ENCODE measurements at places on chromosomes 5 and 9.

DNA sequence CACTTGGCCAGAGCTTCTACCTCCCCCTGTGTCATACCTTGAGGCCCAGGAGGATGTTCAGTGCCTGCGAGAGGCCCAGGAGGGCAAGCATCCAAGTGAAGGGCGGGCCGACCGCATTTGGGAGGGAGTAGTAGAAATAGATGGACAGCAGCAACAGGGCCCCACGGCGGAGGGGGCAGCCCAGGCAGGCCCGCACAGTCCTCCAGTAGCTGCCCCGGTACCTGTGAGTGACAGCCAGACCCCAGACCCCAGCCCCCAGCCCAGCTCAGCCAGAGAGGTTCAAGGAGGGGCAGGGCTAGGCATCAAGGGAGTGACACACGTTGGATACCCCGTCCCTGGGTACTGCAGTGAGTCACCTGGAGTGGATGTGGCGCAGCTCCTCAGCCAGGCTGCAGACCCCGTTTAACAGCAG is 1.4 kb downstream of the STING1 start:
- DNase-seq = no peak

GRCh38 chr5:152358861-152359568 is 46.1 kb downstream of the NMUR2 start:
- no peak for DNase-seq

- peak; percentile 45 for DNase-seq
Observed at GRCh38 chr9:12785260-12785770, 10.5 kb downstream of the LURAP1L start.

GRCh38 chr9:93843396-93843795 is 111.8 kb downstream of the BARX1 start:
- no peak for DNase-seq

DNA sequence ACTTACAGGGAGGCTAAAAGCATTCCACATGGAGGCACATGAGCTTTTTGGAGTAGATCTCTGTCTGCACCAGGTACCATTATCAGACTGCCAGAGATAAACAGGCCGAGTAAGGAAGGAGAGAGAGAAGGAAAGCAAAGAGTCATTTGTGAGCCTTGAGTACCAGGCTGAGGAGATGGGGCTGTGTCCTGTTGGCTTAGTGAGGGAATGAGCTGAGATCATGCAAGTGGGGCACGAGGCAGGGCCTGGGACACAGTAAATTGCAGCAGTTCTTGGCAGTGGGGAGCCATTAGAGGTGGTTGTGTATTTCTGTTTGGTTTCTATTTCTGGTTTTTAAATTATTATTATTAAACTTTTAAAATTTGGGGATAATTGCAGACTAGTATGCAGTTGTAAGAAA is 53.3 kb downstream of the TSTD2 start:
- DNase-seq = no peak

DNA sequence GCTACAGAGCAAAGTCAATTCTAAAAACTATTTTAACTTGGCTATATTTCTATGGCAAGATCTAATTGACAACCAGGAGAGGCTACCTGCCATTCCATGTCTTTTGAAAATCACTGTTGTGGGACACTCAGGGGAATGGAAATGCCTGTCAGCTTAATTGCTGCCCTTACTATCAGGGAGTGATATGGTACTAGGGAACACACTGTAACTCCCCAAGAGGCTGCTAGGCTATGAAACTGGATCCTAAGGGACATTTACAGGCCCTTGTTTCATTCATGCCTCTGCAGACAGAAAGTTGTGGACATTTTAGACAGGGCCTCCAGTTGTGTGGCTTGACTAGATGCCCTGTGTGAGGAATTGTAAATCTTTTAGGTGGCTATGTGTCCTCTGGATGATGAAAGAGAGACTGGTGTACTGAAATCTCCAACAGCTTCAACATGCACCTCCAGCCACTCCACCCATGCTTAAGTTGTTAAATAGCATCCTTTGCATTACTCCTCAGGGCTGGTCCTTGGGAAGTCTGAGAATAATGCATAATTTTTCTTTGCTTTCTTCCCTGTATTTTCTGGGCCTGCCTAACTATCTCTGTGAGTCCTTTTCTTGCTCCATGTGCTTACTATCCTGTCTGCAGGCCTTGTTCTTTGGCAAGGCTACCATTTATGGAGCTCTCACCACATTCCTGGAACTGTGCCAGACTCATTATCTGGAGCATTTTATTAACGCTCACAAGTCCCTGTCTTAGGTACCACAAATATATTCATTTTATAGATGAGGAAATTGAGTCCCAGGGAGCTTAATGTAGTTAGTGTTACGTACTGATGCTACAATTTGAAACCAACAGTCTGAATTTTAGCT is 3.2 kb downstream of the MROH2B start:
- no peak for DNase-seq

DNA sequence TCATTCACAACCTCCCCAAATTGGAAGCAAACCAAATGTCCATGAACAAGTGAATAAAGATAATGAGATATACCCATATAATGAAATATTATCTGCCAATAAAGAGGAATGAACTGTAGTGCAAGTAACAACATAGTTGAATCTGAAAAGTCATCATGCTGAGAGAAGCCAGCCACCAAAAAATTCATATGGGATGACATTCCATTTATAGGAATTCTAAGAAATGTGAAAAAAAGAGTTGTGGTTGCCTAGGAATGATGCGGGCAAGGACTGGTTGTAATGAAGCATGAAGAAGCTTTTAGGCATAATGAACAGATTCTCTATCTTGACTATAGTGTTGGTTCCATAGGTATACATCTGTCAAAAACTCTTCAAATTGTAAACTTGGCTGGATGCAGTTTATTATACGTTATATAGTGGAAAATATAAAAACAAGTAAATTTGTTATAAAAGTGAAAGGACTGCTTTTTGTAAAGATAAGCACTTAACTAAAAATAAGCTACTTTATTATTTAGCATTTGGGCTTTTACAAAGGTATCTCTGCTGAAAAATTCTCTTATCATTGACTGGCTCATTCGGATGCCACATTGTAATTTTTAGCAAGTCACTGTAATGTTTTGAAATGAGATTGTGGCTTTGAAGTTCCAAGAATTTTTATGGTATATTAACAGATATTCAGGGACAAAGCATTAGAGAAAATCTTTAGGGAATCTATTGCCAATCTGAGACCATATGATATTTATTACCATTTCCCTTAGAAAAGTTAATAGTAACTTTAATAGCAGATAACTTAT is 21.2 kb upstream of the TTC23L start:
- DNase-seq = no peak

- peak; percentile 53 for DNase-seq
Observed at GRCh38 chr5:178356431-178356872, 123.8 kb upstream of the PHYKPL start.

- DNase-seq = no peak
Observed at GRCh38 chr9:10479172-10479571, 133.6 kb downstream of the PTPRD start.

DNA sequence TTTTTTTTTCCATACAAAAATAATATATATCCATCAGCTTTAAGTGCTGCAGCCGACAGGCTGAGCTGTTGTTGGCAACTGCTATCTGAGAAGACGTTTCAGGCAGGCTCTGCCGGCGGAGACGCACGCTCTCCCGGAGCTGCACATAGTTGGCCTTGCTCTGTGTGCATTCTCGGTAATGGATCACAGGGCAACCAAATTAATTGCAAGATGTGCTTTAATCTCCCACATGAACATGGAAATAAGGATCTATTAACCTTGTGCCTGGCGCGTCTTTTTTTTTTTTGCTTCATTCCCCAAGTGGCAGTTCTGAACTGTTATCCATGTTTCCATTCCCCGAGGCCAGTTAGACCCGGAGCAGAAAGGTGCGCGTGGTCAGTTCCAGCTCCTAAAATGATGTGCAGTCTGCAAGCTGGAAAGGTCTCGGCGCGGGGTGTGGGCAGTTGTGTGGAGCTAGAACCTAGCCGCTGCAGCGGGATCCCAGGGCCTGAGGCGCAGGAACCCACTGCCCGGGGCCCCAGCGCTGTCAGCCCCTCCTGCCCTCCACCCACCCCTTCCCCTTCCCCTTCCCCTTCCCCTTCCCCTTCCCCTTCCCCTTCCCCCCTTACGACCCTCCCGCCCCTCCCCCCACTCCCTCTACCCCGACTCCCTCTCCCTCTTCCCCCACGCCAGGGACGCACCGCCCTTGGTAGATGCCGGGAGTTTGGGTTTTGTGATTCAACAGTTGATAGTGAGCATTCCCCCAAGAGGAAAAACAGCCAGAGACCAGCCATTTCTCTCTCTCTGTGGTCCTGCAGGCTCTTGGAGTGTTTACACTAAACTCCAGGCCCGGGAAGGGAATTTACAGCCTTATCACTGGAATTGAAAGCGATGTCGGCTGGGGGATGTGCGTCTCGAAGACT is 137.8 kb downstream of the CEP120 start:
- no peak for DNase-seq

GRCh38 chr5:178404987-178405386 is 172.4 kb upstream of the PHYKPL start:
- no peak for DNase-seq

GRCh38 chr5:95076395-95077185 is 208.3 kb downstream of the MCTP1 start:
- DNase-seq = no peak

DNA sequence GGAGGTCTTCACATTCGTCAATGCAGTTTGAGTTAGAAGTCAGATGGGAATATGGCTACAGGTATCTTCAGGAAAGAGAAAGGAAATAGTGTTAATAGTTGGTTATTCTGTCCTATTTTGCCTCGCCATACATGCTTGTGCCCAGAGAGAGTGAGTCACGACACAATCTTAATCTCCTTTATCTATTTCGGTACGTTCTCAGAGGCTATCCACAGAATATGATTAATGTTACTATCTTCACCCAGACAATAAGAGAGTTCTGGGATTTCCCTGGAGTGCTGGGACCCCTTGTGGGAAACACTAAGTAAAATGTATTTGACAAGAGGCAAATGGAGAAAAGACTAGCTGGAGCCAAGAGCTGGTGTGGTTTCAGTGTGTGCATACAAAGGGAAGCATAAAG is 25.5 kb downstream of the MINAR2 start:
- DNase-seq = no peak

DNA sequence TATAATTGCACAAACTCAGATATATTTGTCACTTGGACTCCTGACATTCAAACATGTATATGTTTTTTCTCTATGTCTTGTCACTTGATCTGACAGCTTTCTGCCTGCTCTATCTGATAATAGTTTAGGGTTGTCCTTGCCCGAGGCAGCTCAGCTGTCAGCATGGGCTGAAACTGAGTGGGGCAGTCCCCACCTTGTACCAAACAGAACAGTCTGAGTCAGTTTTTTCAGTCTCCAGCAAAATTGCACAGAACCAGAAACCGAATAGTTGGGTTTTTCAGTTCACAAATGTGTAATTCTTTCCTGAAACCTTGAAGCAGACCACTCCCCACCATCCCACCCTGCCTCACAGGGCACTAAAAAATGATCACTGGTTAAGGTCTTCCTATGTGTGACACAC is 9.5 kb upstream of the HAND1 start:
- no peak for DNase-seq

DNA sequence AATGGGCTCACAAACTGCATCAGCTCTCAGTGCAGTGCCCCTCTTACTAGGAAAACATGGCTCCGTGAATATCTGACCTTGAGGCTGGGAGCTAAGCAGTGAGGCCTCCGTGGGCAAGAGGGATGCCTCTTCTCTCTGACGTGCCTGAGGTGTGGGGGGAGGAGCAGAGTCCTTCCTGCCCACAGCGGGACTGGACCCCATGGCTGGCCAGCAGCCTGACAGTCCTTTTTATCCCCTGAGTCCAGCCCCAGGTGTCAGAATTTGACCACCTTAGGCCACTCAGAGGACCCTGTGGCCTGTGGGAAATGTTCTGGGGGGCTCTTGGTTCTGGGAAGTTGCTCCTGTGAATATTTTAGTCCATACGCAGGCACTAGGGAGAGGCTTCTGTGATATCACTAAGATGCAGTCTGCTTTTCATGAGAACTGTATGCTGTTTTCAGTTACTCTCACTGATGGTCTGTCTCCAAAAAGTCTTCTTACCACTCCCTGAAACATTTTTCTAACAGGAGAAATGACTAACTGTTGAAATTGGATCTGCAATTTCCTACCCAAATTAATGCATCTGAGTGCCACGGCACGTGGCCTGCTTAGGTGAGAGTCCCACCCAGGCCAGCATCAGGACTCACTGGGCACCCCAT is 23.4 kb downstream of the ANGPTL2 start:
- no peak for DNase-seq

DNA sequence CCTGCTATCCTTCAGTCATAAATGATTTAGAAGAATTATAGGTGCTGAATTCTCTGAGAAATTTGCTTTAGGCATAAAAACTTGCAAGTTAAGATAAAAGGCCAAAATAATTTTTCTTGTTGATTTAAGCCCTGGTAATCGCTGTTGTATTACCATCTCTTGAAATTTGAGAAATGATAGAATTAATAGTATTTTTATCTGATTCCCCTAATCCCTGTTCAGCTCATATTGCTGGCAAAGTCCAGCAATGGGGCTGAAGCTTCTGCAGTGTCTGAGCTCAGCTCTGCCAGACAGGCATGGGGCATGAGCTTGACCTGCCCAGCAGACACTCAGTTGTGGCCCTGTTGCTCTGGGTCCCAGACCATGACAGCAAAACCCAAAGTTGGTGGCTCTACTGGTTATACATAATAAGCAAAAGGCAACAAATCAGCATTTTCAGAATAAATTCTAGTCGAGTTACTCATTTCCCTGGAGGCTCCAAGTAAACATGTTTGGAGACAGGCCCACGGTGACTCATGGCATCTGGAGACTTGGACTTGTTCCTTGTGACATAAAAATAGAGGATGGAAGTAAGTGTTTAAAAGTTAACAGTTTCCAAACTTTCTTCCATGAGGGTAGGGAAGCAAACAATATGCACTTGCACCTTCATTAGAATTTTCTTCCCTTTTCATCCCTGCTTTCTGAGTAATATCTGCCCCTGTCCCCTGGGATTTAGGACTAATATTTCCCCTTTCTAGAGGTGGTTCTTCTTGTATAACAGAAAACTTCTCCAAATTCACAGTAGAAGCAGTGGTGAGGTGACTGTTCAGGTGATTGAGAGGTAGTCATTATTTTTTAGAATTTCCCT is 60.2 kb upstream of the SLC2A8 start:
- peak; percentile 44 for DNase-seq

DNA sequence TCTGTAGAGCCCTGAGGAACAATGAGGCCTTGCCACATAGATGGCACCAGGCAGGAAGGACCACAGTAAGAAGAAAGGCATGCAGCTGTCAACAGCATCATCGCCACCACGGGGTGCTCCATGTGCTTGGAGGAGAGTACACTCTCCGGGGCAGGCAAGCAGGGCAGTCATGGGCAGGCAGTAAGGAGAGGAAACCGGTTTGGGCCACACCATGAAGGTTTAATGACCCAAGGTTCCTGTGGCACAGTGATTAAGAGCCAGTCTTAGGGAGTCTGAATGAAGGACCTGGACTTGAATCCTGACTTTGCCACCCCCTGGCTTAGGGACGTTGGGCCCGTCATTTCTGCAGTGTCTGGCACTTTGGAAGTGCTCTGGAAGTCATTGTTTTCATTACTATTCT is 80.6 kb upstream of the ZBTB43 start:
- DNase-seq = no peak

DNA sequence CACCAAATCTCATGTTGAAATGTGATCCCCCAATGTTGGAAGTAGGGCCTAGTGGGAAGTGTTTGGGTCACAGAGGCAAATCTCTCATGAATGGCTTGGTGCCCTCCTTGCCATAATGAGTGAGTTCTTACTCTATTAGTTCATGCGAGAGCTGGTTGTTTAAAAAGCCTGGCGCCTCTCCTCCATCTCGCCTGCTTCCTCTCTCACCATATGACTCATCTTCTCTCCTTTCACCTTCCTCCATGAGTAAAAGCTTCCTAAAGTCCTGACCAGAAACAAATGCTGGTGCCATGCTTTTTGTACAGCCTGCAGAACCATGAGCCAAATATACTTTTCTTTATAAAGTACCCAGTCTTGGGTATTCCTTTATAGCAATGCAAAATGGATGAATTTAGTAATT is 20.9 kb upstream of the ARHGAP26 start:
- DNase-seq = no peak

- no peak for DNase-seq
Observed at GRCh38 chr9:100498592-100498991, 25.6 kb downstream of the TMEFF1 start.
